ENCODE measurements at places on chromosomes 7 and 10. TPM values are rescaled to one million over a fixed set of nuclear protein-coding genes. Genes with fewer than 3 reads are reported as not detected.

Gene ANKRD2
- 0.36 TPM for total RNA-seq

Gene LIPK
- total RNA-seq, result not detected

Gene POLR2J3
- total RNA-seq, result 33.0 TPM

Gene DYDC2
- not detected for total RNA-seq

Gene GRID2IP
- total RNA-seq, result not detected

Gene SPDYE2
- not detected for total RNA-seq

Gene DNTT
- total RNA-seq, result not detected

Gene PRSS1
- not detected for total RNA-seq

Gene LGI1
- total RNA-seq, result not detected

Gene ANK3
- 16.0 TPM for total RNA-seq

Gene OLAH
- total RNA-seq, result not detected

Gene ZNF804B
- total RNA-seq, result not detected

Gene SLC13A1
- total RNA-seq, result not detected

Gene CPVL
- total RNA-seq, result 4.6 TPM

Gene SPDYE11
- total RNA-seq, result not detected

Gene NYAP1
- under 0.01 TPM for total RNA-seq

Gene CYP2C19
- total RNA-seq, result not detected

Gene PDE6C
- not detected for total RNA-seq

Gene CCL24
- total RNA-seq, result 0.62 TPM

Gene ECHDC3
- 19.0 TPM for total RNA-seq

Gene OR13A1
- not detected for total RNA-seq

Gene SMNDC1
- 9.7 TPM for total RNA-seq

Gene EPHB6
- total RNA-seq, result 0.34 TPM

Gene LIPJ
- under 0.01 TPM for total RNA-seq

Gene STX1A
- 5.8 TPM for total RNA-seq

Gene ACBD7
- under 0.01 TPM for total RNA-seq

Gene MAP3K8
- 8.3 TPM for total RNA-seq

Gene MBL2
- under 0.01 TPM for total RNA-seq

Gene KIAA1549
- total RNA-seq, result 2.2 TPM

Gene ANKRD7
- total RNA-seq, result 3.2 TPM

Gene GPR37
- total RNA-seq, result 3.1 TPM

Gene PTPRE
- total RNA-seq, result 0.69 TPM

Gene ST8SIA6
- total RNA-seq, result 28.0 TPM

Gene PON3
- 1.8 TPM for total RNA-seq

Gene TCERG1L
- total RNA-seq, result 2.3 TPM

Gene ZNF467
- total RNA-seq, result under 0.01 TPM

Gene TMEM229A
- total RNA-seq, result not detected
